ENCODE measurements at places on chromosomes 13 and 19.

DNA sequence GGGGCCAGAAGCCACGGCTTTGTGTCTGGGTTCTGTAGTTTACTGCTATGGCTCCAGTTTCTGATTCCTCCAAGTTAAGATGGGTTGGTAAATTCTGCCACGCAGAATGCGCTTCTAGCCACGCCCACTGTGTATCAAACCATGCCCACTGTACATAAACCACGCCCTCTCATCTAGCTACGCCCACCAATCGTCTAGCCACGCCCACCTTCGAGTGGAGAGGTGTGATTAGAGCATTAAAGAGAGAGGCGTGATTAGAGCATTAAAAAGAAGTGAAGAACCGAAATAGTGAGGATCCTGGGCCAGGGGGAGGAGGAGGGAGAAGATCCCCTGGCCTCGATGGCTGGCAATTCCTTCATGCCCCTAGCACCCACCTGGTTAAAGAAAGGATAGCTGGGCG lies 43.7 kb upstream of the ADGRE5 start:
- DNase-seq, result peak; percentile 60

GRCh38 chr19:5828661-5829566 lies 10.6 kb downstream of the FUT6 start:
- peak; percentile 69 for DNase-seq

DNA sequence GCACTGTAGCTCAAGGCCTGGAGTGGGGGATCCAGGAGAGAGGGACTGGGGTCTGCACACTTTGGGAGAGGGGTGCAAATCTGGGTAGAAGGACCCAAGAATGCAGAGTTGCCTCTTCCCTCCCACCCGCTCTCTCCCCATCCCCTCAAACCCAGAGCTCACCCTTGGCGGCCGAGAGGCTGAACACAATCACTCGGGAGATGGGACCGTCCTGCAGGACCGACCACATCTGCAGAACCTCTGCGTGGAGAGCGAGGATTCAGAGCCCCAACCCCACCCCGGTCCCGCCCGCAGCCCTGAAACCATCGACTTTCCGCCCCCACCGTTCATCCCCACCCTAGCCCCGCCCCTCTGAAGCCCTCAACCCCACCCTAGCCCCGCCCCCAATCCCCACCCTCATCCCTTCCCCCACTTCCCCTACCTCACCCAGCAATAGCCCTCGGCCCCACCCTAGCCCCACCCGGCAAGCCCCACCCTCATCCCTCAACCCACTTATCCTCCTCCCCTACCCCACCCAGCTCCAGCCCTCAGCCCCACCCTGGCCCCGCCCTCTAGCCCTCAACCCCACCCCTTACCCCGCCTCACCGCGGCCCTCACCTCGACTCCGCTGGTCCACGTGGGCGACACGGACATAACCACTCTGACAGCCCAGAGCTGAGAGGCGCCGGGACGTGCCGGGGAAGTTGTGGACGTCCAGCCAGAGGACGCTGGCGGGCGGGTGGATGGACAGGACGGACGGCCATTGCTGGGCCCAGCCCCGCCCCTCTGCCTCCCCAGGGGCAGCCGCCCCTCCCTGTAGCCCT lies 4.1 kb downstream of the KPTN start:
- no peak for DNase-seq

DNA sequence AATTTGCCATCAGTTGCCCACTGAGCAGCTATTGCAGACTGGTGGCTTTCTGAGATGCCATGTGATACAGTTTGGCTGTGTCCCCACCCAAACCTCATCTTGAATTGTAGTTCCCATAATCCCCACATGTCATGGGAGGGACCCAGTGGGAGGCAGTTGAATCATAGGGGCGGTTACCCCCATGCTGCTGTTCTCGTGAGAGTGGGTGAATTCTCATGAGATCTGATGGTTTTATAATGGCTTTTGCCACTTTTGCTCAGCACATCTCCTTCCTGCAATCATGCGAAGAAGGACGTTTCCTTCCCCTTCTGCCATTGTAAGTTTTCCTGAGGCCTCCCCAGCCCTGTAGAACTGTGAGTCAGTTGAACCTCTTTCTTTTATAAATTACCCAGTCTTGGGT lies 34.8 kb upstream of the ANKRD10 start:
- no peak for DNase-seq

DNA sequence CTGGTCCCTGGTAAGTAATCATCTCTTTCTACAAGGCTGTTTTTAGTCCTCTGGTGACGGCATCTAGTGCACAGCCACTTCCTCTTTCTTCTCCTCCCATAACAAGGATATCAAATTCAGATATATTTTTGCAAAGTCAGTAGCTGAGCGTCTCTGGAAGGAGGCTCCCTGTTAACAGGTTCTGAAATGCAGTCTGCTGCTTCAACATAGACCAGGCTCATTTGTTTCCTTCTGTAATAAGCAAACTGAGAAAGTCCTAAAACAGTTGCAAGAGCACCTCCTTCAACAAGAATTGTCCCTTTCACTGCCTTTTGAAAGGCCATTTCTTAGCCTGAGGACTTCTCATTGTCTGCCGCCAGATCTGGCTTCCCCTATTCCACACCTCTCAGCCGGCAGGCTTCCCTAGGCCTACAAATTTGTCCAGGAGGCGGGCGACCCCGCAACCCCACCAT lies 7.4 kb upstream of the ZSCAN5A start:
- DNase-seq, result no peak

DNA sequence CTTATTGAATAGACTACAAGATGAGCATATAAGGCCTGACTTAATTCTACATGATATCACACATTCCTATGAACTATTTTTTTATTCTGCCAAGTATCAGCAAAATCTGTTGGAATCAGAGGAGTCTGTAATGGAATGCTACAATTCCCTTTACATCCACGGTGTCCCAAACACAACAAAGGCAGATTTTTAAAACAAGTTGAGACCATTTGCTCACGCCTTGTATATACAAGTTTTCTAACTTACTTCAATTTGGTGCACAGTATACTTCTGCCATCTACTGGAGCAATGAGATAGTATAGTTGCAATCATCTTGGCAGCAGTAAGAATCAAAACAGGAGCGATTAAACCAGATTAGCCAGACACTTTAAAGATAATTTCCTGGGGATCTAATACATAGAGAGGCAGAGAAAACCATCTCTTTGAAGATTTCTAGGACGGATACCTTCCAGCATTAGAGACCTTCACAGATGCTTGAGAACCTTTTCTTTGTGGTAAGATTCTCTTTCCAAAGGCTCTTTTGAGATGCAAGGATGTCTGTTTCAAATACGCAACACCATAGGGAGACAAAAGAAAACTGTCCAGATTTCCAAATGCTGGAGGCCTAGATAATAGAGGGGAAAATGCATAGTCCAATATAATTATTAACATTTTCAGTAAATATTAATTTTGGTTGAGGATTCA lies 302.0 kb upstream of the MIR17HG start:
- DNase-seq, result no peak

DNA sequence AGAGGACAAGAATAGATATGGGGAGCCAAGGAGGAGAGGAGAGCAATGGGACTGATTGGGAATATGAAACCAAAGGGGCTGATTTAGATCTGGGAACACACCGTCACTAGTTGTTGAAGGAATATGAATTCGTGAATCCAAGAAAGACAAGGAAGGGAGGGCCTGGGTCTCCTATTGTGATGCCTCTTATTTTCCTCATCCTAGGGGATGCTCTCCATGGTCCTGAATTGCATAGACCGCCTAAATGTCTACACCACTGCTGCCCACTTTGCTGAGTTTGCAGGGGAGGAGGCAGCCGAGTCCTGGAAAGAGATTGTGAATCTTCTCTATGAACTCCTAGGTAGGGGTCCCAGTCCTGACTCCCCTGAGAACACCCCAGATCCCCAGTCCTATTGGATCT lies 21.5 kb downstream of the RYR1 start:
- no peak for DNase-seq

GRCh38 chr13:63693696-63694095 lies 2278.0 kb upstream of the PCDH20 start:
- DNase-seq, result no peak

DNA sequence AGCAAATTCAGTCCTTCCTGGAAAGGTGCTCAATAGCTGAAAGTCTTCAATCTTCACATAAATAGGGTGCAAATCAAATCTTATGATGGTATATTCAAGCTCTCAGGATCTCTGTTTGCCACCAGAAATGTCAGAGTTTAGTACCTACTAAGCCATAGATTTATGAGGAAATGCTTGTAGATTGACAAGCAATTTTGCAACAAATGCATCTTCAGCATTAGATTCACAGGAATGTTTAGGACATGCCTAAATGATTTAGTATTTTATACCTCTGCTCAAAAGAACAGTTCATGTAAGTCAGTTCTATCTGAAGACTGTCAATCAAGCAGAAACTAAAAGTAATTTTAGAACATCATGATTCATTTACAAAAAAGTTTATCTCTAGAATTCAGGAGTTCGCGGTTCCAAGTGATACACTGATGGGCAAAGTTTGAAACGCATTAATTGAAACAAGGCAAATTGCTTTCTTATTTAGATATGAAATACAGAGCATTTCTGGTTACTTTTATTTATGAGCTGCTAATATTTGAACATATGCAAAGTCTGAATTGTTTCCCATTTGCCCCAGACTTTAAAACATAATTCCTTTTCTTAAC lies 65.7 kb downstream of the DACH1 start:
- no peak for DNase-seq

- no peak for DNase-seq
Measured at GRCh38 chr13:60351855-60352615, 45.0 kb upstream of the TDRD3 start.

- DNase-seq, result no peak
Measured at GRCh38 chr13:102768909-102769308, 4.7 kb downstream of the TEX30 start.

- DNase-seq, result peak; percentile 33
Measured at GRCh38 chr13:36431204-36432105, 840 bp upstream of the CCNA1 start.

DNA sequence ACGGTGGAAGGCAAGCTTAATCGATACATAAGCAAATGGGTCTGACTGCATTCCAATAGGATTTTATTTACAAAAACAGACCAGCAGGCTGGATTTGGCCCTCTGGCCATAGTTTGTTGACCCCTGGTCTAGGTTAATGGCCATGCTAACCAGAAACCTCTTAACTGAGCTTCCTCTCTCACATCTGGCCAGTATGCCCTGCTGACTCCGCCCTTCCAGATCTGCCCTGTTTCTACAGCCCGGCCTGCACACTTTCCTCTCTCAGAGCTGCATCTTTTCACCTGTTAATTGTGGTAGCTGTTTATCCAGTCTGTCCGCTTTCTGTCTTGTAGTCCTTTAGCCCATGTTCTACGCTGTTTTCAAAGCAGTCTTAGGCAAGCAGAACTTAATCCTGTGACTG lies 25.6 kb downstream of the EDNRB start:
- no peak for DNase-seq

DNA sequence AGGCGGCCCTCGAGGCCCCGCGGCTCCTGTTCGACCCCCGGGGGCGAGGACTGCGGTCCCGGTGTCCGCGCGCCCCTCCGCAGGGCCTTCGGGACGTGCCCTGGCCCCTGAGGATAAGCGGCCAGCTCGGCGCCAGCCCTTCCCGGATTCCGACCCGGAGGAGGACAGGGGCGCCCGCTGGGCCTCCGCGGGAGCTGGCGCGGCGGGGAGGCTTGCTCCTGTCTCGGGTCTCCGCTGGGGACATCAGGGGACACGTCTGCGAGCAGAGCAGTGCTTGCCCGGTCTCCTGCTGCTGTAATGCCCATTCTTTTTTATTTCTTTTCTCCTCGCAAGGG lies 829 bp downstream of the B3GLCT start:
- no peak for DNase-seq

GRCh38 chr13:77494226-77494625 lies 41.3 kb upstream of the SCEL start:
- DNase-seq, result no peak

DNA sequence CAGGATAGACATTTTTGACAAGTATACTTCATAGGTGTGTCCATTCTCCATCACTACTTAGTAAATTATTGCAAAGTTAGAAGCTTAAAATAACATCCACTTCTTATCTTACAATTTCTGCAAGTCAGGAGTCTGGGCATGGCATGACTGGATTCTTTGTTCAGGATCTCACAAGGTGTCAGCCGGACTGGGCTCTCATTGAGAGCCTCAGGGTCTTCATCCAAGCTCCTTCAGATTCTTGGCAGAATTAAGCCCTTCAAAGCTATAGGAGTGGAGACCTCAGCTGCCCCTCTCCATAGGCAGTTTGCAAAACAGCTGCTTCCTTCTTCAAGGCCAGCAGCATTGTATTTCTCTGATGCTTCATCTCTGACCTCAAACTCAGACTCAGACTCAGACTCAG lies 9.1 kb upstream of the SIN3B start:
- no peak for DNase-seq

DNA sequence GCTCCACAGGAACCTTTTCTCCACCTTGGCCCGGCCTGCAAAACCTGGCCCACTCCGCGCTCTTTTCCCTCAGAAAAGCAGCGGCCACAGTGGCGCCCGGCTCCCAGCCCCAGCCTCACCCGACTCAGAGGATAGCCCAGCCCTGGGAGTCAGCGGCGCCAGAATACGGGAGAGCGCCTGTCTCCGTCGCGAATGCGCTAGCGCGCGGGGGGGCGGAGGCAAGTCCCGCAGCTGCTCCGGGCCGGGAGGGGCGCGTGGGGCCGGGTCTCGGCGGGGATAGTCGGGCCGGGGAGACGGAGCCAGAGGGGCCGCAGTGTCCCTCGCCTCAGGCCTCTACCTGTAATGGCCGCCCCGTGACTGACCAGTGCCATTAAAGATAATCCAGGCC lies at the start of gene ZFP30:
Gene ZFP30, minus strand, starts transcription at position 165 of the 388 bp plus-strand sequence. CDS start 7,643 bp downstream, outside the sequence.
- DNase-seq, result peak; percentile 85

GRCh38 chr19:3699741-3700241 lies 477 bp downstream of the PIP5K1C start:
- no peak for DNase-seq

DNA sequence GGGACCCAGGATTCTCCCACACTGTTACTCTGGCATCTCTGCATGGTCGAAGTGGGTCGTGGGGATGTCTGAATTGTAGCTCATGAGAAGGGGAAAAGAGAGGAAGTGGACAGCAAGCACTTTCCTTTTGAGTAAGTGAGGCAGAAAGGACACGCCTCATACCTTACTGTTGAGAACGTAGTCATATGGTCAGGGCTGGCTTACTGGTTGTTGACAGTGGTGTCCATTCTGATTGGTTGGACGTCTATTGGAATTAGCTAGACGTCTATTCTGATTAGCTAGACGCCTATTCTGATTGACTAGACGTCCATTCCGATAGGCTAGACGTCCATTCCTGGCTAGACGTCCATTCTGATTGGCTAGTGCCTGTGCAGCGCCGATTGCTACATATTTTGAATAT lies 12.4 kb downstream of the GRIN2D start:
- DNase-seq, result no peak

DNA sequence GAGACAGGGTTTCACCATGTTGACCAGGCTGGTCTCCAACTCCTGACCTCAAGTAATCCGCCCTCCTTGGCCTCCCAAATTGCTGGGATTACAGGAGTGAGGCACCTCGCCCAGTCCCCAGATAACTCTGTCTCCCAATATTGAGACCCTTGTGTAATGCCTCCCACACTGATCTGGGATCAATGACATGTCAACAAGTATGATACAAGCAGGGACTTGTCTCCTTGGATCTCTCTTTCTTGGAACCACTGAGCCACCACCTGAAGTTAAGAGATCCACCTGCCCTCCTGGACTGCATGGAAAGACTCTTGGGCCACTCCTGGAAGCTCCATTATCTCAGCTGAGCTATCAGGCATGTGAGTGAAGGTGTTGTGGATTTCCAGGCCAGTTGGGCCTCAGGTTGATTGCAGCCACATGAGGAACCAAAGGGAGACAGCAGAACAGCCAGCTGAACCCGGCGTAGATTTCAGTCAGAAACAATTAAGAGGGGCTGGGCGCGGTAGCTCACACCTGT lies 15.1 kb downstream of the NFKBID start:
- peak; percentile 35 for DNase-seq

GRCh38 chr19:55646889-55647731 lies 902 bp upstream of the CCDC106 start:
- no peak for DNase-seq
